ENCODE measurements at places on chromosomes 6 and 20.

- no peak for DNase-seq
These were observed 183.7 kb downstream of the CD109 start for GRCh38 chr6:73879501-73880293.

DNA sequence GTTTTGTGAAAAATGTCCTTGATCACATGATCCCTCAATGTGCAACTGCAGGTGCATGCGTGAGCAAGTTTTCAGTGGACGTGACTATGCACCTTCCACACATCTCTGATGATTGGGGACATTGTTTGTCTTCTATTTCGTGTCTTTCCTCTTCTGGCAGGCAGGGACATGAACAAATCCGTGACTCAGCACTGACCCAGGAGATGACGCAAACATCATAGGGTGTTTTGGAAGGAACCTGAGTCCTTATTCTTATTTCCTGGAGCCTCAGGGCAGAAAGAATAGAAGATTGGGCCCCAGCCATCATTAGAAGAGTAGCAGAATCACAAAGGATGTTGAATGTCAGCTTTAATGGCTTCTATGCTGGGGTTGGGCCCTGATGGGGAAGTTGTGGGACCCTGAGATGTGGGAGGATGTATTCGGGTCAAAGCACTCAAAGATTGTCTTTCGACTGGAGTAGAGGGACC, 11.9 kb upstream of the SIRPD start:
- no peak for DNase-seq

DNA sequence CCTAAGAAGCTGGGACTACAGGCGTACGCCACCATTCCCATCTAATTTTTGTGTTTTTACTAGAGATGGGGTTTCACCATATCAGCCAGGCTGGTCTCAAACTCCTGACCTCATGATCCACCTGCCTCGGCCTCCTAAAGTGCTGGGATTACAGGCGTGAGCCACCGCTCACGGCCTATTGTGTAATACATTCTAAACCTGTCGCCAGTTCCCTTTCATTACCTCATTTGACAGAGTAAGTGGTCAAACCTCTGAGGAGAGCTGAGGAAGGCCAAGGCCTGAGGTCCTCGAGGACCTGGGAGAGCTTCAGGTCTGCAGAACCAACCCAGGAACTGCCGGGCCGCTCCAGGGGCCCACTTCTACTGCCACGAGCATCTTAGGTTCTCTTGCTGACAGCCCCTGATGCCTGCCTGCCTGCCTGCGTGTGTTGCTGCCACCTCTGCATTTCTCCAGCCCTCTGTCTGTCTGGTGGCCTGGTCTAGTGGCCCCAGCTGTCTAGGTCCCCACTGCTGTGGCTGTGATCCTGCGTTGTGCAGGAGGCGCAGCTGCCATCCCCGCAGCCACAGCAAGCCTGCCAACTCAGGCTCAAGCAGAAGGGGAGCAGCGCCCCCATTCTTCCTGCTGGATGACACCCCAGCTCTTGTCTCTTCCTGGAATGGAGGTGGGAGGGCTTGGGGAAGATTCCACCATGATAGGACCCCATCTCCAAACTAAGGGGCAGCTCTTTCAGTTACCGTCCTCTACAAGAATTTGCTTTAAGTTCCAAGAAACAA, 45.3 kb downstream of the PRR18 start:
- DNase-seq, result no peak

DNA sequence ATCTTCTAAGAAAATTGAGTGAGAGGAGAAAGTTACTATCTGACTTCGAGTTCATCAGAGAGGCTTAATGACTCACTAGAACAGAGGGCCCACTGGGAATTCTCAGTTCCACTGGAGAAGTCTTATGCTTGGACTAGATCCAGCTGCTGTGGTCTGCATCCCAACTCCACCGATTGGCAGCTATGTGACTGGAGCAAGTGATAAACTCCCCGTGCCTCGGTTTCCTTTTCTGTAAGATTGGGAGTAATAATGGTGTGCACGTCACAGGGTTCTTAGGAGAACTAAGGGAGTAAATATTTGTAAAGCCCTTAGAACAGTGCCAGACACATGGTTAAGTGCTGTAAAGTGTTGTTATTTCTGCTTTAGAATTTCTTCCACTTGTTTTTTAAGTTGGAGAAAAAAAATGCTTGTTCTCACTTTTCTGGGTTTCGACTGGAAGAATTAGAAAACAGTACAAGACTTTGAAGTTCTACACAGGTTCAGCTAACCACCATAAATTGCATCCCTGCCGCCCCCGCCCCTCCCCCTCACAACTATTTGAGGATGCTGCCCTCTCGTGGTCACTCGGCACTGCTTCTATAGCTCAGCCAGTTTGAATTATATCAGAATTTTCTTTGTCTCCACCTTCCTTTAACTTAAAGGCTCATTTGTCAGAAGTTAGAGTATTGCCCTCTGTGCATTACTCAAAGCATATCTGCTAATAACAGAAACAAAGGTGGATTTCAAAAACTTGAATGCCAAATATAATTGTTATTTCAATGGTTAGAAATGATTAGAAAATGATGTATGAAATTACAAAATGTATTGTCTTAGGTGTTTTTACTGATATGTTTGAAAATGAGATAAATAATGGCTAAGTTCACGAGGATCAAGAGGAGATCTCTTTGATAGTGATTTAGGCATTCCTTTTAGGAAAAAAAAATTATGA, 95.0 kb upstream of the IFNGR1 start:
- DNase-seq, result peak; percentile 90

- DNase-seq, result peak; percentile 81
These were observed 780 bp upstream of the TAF4 start for GRCh38 chr20:62066339-62066982.

Data from Peyer's patch (tissue), 4 donors.